Ovary (tissue), 10 donors: ENCODE measurements at places on chromosomes 4 and X. TPM values are rescaled to one million over a fixed set of nuclear protein-coding genes. Genes with fewer than 3 reads are reported as not detected.

DNA sequence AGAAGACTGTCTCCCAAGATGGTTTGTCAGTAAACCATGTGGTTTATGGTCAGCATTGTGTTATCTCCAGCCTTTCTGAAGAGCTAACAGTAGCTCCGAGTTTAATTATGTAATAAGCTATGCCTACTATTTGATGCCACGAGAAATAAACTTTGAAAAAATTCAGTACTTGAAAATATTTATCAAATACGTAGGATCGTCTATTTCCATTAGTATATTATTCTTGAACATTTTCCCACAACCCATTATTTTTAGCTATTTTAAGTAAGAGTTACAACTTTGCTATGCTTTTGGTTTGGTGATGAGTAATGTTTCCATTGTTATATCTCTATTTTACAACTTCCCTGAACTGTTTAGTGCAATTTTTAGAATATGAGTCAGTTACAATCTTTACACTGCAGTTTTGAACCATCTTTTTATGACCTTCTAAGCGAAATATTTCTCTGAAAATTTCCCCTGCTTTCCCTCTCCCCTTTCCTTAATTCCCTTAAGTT lies 44.5 kb upstream of the TRIM2 start:
- no peak for DNase-seq
- H3K36me3 ChIP-seq, result no peaks in the 10 kb centered on the region
- no peaks in the 10 kb centered on the region for H3K4me1 ChIP-seq
- no peak overlapping the region for H3K4me3 ChIP-seq

GRCh38 chr4:82433791-82434190 lies 3.4 kb downstream of the ENOPH1 start:
- peaks cover 2% of the 10 kb centered on the region for H3K4me1 ChIP-seq
- DNase-seq, result no peak
- H3K36me3 ChIP-seq, result no peaks in the 10 kb centered on the region

- H3K27ac ChIP-seq, result no peak overlapping the region
- no peaks in the 10 kb centered on the region for H3K36me3 ChIP-seq
- no peak for DNase-seq
- no peaks in the 10 kb centered on the region for H3K4me1 ChIP-seq
- H3K27me3 ChIP-seq, result no peaks in the 10 kb centered on the region
Measured at GRCh38 chr4:102139132-102139573, 206.1 kb downstream of the SLC39A8 start.

DNA sequence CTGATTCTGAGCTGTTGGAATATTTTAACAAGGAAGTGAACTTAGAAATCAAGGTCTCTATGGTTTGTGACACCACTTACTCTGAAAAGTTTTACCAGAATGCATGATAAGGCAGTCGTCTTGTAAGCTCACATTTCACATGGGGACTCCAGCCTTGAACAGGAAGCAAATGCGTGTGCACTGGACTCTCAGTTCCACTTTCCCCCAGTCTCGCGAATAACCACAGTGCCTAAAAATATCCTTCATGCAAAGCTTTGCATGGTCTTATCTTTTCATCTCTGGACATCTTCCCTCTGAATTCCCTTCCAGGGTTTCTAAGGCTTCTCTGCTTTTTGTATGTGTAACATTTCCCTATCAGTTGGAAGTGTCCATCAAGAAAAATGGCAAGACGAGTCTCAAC lies 581.8 kb downstream of the NLGN4X start:
- no peak for DNase-seq
- H3K36me3 ChIP-seq, result no peaks in the 10 kb centered on the region
- no peaks in the 10 kb centered on the region for H3K27me3 ChIP-seq
- no peaks in the 10 kb centered on the region for H3K4me1 ChIP-seq
- no peak overlapping the region for H3K27ac ChIP-seq
- H3K4me3 ChIP-seq, result no peak overlapping the region

GRCh38 chr4:69888336-69888735 lies 28.4 kb upstream of the SULT1E1 start:
- no peaks in the 10 kb centered on the region for H3K36me3 ChIP-seq
- no peak overlapping the region for H3K4me3 ChIP-seq
- no peaks in the 10 kb centered on the region for H3K27me3 ChIP-seq
- no peak for DNase-seq
- no peak overlapping the region for H3K27ac ChIP-seq

- no peak overlapping the region for H3K27ac ChIP-seq
- H3K4me1 ChIP-seq, result no peaks in the 10 kb centered on the region
- no peak for DNase-seq
- no peaks in the 10 kb centered on the region for H3K36me3 ChIP-seq
- H3K4me3 ChIP-seq, result no peak overlapping the region
Measured at GRCh38 chrX:7134981-7135380, 12.5 kb upstream of the STS start.

GRCh38 chr4:180356766-180357165 lies 1886.4 kb upstream of the TENM3 start:
- H3K4me3 ChIP-seq, result no peak overlapping the region
- no peaks in the 10 kb centered on the region for H3K27me3 ChIP-seq
- no peak overlapping the region for H3K27ac ChIP-seq
- no peak for DNase-seq
- H3K36me3 ChIP-seq, result no peaks in the 10 kb centered on the region

IGSF1 gene
- total RNA-seq, result 0.23 TPM

SFRP2 gene
- not detected for total RNA-seq

MBNL3 gene
- total RNA-seq, result 9.5 TPM

IL2 gene
- total RNA-seq, result not detected

TMEM175 gene
- total RNA-seq, result 21.2 TPM

F8A2 gene
- not detected for total RNA-seq

KLKB1 gene
- total RNA-seq, result 0.77 TPM

C4orf50 gene
- 0.10 TPM for total RNA-seq

CYLC1 gene
- not detected for total RNA-seq

SLC4A4 gene
- total RNA-seq, result 1.1 TPM
